BJ (cell line): ENCODE measurements at places on chromosomes 3 and 15.

- DNase-seq: no peak
These were observed 90.6 kb upstream of the AKAP13 start for GRCh38 chr15:85289677-85290365.

GRCh38 chr15:97652700-97653167, 307.8 kb upstream of the ARRDC4 start:
- DNase-seq: no peak

GRCh38 chr3:108899530-108899929, 54.1 kb downstream of the GUCA1C start:
- DNase-seq: no peak

DNA sequence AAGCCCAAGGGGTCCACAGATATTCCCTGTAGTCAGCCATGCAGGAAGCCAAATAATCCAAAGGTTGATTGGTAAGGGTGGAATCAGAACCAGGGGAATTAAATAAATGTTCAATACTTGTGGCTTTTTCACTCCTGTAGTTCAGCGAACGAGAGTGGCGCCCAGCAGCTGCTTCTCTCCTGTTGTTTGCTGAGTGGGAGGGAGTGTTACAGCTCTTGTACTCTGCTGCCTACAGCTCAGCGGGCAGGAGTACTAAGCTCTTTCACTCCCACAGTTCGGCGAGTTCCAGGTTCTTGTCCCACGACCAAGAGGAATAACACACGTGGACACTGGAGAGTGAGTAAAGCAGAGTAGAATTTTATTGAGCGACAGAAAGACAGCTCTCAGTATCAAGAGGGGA, 105.9 kb downstream of the MOBP start:
- no peak for DNase-seq

DNA sequence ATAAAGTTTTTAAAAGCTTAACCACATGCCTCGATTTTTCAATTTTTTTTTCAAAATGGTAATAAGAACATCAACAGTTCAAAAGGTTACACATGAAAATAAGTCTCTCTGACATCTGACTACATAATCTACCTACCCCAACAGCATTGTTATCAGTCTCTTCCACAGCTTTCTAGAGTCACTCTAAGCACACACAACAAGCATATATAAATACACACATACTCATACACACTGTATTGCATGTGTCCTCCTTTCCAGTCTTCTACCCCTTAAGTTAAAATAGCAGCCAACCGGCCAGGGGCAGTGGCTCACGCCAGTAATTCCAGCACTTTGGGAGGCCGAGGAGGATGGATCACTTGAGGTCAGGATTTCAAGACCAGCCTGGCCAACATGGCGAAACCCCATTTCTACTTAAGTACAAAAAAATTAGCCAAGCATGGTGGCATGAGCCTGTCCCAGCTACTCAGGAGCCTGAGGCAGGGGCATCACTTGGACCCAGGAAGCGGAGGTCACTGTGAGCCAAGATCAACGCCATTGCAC, 12.2 kb downstream of the TBL1XR1 start:
- no peak for DNase-seq

DNA sequence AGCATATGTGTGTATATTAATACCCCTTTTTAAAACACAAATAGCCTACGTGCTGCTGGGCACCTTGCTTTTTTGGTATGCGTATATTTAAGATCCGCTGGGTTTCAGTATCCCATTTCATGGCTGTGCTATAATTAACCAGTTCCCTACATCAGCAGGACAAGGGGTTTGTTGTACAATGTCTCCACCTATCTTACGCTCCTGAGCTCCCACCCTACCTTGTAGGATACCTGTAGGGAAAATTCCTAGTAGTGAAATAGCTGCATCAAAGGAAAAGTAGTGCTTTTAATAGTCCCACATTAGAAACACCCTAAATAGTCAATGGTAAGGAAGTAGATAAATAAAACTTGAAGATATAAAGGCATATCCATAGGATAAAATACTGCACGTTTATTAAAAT, 1.4 kb downstream of the MAP6D1 start:
- no peak for DNase-seq

- no peak for DNase-seq
These were observed 42.5 kb upstream of the UBE3A start for GRCh38 chr15:25481208-25481859.

DNA sequence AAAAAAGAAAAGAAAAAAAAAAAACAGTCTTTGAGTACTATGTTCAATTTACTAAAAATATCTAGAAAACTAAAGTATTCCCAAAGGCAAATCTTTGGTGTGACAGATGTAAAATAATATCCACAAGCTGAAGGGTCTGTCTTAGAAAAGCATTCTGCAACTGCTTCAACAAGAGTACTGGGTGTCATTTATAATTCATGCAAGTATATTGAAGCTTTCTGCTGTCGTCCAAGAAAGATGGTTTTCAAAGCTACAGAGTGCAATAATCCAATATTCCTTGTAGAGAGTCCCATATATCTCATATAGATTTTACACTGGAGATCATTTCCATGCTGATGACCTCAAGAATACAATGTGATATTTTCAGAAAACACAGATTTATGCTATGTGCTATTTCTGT, 90.9 kb upstream of the SUCLG2 start:
- no peak for DNase-seq

DNA sequence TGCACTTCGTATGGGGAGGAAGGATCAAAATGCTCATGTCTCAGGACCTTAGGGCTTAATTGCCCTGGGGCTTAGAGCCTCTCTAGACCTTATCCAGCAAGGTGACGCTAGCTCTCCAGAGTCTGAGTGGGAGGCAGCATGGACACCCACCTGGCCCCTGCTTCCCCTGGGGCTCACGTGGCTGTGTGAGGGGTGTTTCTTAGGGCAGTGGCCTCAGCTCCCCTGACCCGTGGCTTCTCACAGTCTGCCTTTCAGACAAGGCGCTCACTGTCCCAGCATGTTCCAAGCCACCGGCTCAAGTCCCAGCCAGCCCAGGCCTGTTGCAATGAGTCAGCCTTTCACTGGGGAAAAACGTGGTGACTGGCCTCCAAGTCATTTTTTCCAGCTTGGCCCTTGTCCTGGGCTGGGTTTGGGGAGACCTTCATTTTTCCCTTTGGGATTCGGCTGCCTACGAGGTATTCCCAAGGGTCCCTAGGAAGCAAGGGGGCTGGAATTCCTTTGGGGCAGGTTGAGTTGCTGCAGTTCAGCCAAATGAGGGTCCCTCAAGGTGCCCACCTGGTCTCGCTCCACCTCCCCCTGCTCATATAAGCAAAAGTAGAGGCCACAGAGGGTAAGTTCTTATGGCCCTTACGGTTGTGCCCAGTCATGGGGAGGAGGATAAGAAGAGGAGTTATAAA, 15.7 kb downstream of the BHLHE40 start:
- peak; percentile 62 for DNase-seq

GRCh38 chr3:78287085-78287484, 1247.2 kb downstream of the ROBO2 start:
- DNase-seq: no peak
